ENCODE measurements at places on chromosomes 4 and X. TPM values are rescaled to one million over a fixed set of nuclear protein-coding genes. Genes with fewer than 3 reads are reported as not detected.
A peak's percentile ranks its signal among the peaks of the same experiment; 100 is the strongest.

- DNase-seq: no peak
Measured at GRCh38 chrX:53188763-53189162, 36.2 kb downstream of the KDM5C start.

DNA sequence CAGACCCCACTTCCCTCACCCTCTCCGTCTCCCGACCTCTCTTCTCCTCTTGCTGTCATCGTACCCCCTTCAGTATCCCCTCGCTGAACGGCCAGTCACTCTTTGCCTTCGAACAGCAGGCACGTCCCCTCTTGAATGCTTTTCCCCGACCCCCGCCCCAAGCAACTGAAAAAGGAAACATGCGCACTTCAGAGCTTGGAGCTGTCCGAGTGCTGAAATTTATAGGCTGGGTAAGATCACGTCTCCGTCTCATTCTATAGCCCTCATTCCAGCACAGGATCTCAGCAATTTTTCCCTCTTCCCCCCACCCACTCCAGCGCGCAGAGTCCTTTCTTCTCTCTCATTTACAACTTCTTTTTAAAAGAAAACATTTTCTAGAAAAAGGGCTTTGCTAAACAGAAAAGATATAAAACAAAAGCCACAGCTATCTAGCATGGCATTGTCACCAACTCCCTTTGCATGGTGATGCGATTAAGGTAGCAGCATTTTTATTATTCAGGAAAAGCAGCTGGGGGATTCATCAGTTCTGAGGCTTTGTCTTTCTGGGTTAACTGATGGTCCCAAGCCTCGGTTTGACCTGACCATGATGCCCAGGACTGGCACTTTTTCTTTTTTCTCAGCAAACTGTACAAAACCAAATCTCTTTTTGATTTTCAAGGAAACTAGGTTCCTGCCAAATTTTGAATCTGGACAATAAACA lies at the start of gene GLRA2:
GLRA2 (plus strand) TSS at position 247 of the 700 bp plus-strand sequence. CDS start 522 bp downstream, outside the sequence.
- DNase-seq: peak; percentile 9

- DNase-seq: no peak
Measured at GRCh38 chrX:1649621-1650020, 34.8 kb downstream of the ASMT start.

- no peak for DNase-seq
Measured at GRCh38 chr4:144738649-144739048, 92.7 kb downstream of the HHIP start.

The DRP2 gene
- total RNA-seq: 0.13 TPM

The ZAR1 gene
- total RNA-seq: not detected

GRCh38 chr4:95572304-95572991 lies 23.7 kb upstream of the UNC5C start:
- peak; percentile 25 for DNase-seq

The KIAA0232 gene
- total RNA-seq: 5.7 TPM

DNA sequence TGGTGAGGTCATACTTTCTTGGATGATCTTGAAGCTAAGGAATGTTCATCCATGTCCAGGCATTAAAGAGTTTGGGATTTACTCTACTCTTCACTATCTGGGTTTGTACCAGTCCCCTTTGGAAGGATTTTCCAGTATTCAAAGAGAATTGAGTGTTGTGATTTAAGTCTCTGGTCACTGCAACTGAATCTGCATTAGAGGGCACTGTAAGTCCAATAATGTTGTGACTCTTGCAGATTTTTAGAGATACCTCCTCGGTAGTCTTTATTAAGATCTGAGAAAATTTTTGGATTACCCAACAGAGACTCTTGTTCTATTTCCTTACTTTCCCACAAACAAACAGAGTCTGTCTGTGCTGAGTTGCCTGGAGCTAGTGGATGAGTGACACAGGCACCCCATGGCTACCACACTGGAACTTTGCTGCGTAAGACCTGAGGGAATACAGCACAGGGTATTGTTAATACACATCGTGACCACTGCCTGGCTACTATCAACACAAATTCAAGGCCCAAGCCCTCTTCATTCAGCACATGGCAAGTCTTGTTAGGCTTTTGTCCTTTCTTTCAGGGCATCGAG lies 357.1 kb upstream of the KLHL4 start:
- no peak for DNase-seq

The CENPE gene
- total RNA-seq: 4.3 TPM

DNA sequence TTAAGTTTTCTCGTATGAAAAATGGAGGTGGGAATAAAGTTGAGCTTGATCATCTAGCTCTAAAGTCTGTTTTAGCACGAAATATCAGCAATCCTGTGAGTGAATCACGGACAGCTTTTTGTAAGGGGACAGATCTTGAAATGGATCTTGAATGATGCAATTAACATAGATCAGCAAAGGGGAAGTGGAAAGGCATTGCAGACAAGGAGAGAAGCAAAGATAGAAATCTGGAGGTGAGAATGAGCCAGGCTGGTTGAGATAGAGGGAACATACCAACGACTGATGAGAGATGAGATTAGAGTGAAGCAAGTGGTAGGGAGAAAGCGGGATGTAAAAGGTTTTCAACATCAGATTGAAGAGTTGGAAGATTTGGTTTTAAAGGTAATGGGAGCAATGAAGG lies 4.6 kb upstream of the DGKK start:
- no peak for DNase-seq

GRCh38 chr4:7058792-7059191 lies 9.1 kb downstream of the GRPEL1 start:
- DNase-seq: no peak
